ENCODE measurements at places on chromosomes 7 and 10. TPM values are rescaled to one million over a fixed set of nuclear protein-coding genes. Genes with fewer than 3 reads are reported as not detected.

GRCh38 chr7:5143106-5143505 lies 46.9 kb upstream of the WIPI2 start:
- DNase-seq: no peak

CLCN1 gene
- total RNA-seq: 0.20 TPM

DNA sequence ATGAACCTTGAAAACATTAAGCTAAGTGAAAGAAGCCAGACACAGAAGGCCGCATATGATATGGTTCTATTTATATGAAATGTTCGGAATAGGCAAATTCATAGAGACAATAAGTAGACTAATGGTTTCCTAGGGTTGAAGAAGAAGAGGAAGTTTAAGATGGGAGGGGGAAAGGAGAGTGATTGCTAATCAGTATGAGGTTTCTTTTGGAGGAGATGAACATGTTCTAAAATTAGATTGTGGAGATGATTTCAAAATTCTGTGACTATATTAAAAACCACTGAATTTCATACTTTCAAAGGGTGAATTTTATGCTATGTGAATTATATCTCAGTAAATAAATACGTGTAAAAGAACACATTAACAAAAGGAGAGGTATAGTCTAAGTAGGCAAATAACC lies 176.4 kb upstream of the HPS1 start:
- no peak for DNase-seq

- no peak for DNase-seq
Observed at GRCh38 chr10:30447125-30447799, 13.3 kb downstream of the MAP3K8 start.

DNA sequence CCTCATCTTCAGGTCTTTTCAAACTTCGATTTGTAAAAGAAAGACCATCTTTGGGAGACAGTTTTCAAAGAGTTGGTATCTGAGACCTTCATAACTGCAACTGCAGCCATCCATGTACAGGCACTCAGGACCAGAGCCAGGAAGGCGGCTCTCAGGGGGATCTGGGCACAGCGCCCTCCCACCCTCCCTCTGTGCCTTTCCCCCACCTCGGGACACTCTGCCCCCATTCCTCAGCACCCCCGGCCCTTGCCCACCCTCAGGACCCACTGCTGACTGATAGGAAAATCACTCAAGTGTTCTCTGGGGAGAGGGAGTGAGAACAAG lies 143.6 kb downstream of the CUBN start:
- DNase-seq: no peak

HSPA12A gene
- total RNA-seq: 11.2 TPM

DNA sequence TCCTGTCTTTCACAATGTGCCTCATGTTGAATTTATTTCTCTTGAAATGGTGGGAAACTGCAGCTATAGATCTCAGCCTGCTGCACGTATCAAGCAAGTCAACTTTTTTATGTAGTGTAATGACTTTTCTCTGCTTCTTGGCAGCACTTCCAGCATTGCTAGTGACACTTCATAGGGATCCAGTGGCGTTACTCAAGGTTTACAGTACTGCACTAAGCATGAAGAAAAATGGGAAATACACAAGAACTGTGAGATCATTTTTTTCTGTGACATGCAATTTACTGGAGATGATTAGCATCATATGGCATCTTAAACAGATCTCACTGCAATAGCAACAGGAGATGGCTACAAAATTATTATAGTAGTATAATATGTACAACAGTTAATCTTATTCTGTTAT lies 90.9 kb downstream of the POLR1F start:
- DNase-seq: peak; percentile 74

SDK1 gene
- total RNA-seq: 7.5 TPM

- no peak for DNase-seq
Observed at GRCh38 chr7:1330801-1331425, 98.2 kb downstream of the UNCX start.

TAS2R3 gene
- 3.6 TPM for total RNA-seq

NKX2-3 gene
- total RNA-seq: not detected

DNA sequence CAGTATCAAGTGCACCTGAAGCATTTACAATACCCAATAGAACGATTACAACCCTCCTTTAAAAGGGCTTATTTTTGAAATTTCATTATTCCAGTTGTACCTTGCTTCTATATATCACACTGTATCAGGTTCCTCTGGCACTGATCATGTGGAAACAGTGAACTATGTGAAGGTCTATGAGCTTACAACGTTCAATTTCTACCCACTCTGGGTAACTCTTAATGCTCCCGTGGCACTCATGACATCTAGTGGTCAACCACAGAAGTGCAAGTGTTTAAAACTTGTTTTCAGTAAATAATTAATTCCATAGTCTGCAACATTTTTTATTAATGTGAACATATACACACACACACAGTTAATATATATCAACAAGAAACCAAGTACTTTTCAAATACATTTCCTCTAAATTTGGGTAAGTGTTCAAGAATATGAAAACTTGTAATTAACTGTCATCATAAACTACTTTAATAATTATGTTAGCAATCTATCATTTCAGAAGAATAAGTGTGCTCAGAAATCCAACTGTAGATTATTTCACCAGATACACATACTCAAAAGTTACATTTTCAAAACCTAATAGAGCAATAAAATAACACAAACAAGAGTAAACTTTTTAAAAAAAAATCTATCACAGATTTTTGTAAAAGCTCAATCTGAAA lies 61.0 kb downstream of the MPP7 start:
- peak; percentile 79 for DNase-seq

DNA sequence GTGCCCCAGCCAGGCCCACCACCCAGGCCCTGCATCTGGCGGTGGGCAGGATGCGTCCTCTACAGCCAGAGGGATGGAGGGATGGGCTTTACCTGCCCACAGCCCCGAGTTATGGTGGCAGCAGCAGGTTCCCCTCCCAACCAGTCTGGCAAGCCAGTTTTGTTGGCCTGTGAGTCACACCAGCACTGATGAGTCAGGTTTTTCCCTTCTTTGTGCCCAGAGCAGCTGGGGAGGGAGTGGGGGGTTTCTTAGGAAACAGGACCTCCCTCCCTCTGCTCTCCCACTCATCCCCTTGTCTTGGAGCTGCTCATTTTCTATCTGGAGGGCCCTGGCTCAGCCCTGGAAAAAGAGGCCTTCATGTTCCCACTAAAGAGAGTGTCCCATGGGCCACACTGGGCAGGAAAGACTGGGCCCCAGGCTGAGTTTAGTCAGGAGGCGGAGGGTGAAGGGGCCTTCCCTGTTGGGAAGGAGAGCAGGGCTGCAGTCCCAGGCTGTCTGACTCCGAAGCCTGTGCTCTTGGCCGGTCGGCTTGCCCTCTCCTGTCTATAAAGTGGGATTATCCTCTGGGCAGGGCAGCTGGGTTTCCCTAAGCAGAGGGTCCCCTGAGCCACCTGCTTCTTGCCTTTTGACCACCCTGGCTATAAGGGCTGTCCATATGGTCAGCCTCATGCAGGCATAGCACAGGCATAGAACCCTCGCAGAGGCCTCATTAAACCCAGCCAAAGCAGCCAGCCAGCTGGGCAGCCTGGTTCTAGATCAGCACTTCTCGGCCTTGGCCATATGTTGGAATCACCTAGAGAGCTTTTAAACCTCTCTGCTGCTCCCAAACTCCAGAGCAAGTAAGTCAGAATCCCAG lies 30.2 kb upstream of the ANKRD2 start:
- peak; percentile 88 for DNase-seq

Data from skin of body (tissue), 3 donors.